Tibial nerve (tissue), 4 donors: ENCODE measurements at places on chromosomes 3 and 15. TPM values are rescaled to one million over a fixed set of nuclear protein-coding genes. Genes with fewer than 3 reads are reported as not detected.

The WNT5A gene
- total RNA-seq, result 0.30 TPM

The GOLGA6A gene
- total RNA-seq, result 0.87 TPM

The CBLB gene
- total RNA-seq, result 177 TPM

The TGM4 gene
- total RNA-seq, result not detected

The NTRK3 gene
- total RNA-seq, result 82.3 TPM

The MELTF gene
- 6.6 TPM for total RNA-seq

The WDR93 gene
- total RNA-seq, result 0.39 TPM

GRCh38 chr3:36538136-36538749 lies 157.9 kb downstream of the STAC start:
- no peaks in the 10 kb centered on the region for H3K36me3 ChIP-seq
- H3K27me3 ChIP-seq, result no peaks in the 10 kb centered on the region

DNA sequence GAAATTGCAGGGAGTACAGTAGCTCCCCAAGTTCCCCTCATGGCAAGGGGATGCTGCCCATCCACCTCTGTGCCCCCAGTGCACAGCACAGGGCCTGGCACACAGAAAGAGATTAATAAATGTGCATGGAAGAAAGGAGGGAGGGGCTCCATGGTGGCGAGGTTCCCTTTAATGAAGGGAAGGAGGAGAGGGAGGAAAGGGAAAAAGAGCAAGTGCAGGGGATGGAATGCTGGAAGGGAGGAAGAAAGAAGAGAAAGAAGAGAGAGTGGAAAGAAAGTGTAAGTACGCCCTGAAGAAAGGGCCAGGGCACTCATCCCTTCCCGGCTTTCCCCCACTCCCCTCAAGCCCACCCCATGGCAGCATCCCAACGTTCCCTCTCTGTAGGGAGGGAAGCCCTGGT lies 1.5 kb upstream of the VIPR1 start:
- no peak for DNase-seq
- no peak overlapping the region for H3K27ac ChIP-seq
- H3K36me3 ChIP-seq, result no peaks in the 10 kb centered on the region
- H3K27me3 ChIP-seq, result no peaks in the 10 kb centered on the region

- no peaks in the 10 kb centered on the region for H3K27me3 ChIP-seq
- no peak for DNase-seq
- no peaks in the 10 kb centered on the region for H3K36me3 ChIP-seq
- H3K27ac ChIP-seq, result no peak overlapping the region
These were observed 45.8 kb downstream of the CHP1 start for GRCh38 chr15:41276831-41277230.

- H3K27ac ChIP-seq, result no peak overlapping the region
- DNase-seq, result no peak
- H3K4me1 ChIP-seq, result no peaks in the 10 kb centered on the region
- no peaks in the 10 kb centered on the region for H3K36me3 ChIP-seq
These were observed 17.6 kb downstream of the DAZL start for GRCh38 chr3:16587681-16588060.

GRCh38 chr3:160027541-160028195 lies 39.0 kb downstream of the IL12A start:
- no peaks in the 10 kb centered on the region for H3K4me1 ChIP-seq
- no peak overlapping the region for H3K27ac ChIP-seq
- no peaks in the 10 kb centered on the region for H3K27me3 ChIP-seq
- no peaks in the 10 kb centered on the region for H3K36me3 ChIP-seq

DNA sequence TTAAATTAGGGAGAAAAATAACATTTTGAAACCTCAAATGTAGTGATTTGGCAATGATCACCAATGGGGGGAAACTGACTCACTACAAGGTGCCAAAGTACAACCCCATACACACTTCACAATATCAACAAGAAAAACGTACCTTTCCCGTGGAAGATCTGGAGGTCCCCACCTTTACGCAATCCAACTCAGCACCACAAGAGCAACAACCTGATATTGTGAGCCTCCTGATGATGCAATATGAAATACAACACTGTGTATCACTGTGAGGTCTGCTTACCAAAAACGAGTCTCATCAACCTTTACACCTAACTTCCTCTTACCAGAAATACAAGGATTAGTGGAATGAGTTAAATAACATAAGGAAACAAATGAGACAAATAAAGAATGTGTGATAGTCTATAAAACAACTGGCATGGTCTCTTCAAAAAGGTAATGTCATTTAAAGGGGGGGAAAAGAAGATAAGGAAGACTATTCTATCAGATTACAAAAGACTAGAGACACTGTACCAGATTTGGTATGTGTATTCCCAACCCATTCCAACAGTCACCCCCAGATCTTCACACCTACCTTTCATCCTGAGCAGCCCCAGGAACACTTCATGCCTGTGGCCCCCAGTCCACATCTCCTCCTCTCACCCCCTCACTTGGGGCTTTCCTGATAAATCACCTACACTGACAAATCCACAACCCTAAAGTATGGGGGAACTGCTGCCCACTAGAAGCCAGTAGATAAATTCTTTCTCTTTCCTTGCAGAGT lies 27.7 kb downstream of the DLG1 start:
- no peaks in the 10 kb centered on the region for H3K36me3 ChIP-seq
- H3K4me1 ChIP-seq, result peaks cover 4% of the 10 kb centered on the region
- no peaks in the 10 kb centered on the region for H3K27me3 ChIP-seq
- H3K27ac ChIP-seq, result no peak overlapping the region

- H3K36me3 ChIP-seq, result peaks cover 48% of the 10 kb centered on the region
- no peaks in the 10 kb centered on the region for H3K4me1 ChIP-seq
These were observed 13.3 kb downstream of the ADAMTS7 start for GRCh38 chr15:78797951-78798350.

- no peaks in the 10 kb centered on the region for H3K27me3 ChIP-seq
- H3K4me3 ChIP-seq, result no peak overlapping the region
- peaks cover 85% of the 10 kb centered on the region for H3K4me1 ChIP-seq
- no peaks in the 10 kb centered on the region for H3K36me3 ChIP-seq
These were observed 5.5 kb downstream of the BMF start for GRCh38 chr15:40102897-40103858.
